ENCODE measurements at places on chromosomes 2 and 18.

DNA sequence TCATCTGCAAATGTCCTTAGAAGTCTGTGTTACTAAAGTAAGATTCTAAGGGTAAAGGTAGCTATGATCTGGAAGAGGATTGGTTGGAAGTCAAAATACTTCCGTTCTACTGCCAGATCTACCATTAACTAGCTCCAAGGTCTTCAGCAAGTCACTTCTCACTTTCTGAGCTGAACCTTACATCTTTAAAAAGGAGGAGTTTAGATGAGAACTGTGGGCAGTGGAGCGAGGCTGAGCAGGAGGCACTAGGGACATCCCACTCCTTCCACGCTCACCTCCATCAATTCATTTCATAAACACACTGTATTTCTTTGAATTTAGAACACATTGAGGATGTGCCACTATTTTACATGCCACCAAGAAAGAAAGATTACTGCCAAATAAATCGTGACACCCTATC is 143.0 kb downstream of the ABCA12 start:
- no peak for DNase-seq

DNA sequence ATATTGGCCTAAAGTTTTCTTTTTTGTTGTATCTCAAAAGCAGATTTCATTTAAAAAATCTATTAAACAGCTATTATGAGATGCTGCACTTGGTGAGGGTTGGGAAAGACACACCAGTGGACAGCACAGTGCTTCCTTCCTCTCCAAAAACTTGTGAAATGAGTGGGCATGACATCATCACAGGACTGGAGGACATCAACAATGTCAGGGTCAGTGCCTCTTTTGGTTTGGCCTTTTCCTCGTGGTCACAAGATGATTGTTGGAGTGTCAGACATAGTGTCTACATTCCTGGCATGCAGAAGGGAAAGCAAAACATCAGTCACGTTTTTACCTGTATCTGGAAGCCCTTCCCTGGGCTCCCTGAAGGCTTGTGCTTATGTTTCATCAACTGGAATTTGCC is 49.6 kb downstream of the IL1R2 start:
- no peak for DNase-seq

DNA sequence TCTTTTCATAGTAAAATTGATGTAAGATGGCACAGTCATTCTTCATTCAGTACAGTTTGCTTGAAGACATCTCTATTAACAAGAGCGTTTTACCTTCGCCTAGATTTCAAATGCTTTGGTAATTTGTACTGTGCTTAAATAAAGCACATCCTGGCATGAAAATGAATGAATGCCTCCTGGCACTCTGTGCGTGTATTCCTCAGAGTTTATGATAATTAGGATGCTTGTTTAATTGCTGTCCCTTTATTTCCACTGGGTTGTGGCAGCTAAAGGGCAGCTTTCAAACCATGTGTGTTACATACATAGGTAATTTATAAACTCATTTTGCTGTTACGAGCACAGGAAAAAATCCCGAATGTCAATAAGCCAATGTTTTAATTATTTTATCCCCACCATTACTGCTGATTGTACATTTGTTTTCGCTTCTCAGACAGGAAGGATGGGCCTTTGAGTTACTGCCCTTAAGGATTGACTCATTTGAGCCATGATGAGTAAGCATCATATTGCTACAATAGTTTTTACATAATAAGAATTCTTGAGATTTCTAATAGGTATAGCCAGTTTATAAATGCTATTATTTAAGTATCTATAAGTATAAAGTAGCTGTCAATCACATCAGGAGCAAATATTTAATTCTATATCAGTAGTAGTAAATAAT is 516.5 kb downstream of the XIRP2 start:
- no peak for DNase-seq

GRCh38 chr18:48023334-48024008 is 93.0 kb upstream of the SMAD2 start:
- DNase-seq, result no peak

DNA sequence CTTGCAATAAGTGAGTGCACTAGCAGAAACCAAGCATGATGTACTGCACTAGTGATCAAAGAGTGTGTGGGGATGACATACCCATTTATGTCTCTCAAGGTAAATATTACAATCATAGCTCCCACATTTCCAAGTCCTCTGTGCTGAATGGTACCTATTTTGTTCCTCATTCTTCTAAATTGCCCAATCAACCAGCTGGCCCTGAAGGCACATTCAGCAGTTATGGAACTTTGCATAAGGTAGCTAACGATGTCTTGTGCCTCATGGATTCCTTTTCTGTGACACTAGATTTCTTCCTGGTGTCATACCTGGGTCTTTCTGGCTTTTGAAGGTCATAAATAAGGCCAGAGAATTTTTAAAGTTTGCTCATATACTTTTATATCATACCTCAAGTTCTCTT is 963.0 kb downstream of the SLC4A3 start:
- no peak for DNase-seq

DNA sequence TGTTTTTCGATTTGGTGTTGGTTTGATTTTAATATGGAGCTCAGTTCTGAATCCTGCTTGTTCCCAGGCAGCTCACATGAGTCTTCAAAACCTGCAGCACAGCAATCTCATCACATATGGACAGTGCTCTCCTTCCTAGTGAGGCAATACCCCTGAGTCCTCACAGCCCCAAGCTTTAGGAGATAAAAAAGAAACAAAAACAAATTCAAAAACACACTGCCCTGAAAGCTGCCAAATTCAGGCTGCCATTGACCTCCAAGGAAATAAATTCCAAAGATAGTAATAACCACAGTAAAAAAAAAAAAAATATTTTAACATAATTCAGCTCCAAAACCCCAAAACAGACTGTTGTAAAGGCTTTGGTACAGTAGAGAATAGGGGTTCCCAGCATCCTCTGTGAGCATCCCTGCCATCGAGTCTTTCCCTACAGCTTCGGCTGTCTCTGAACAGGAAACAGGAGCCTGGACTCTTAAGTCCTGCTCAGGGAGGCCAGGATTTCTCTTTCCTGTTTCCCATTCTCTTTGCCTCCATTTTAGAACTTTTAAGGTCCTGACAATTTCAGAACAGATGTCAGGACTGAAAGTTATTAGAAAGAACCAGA is 14.7 kb upstream of the SP3 start:
- DNase-seq, result no peak

DNA sequence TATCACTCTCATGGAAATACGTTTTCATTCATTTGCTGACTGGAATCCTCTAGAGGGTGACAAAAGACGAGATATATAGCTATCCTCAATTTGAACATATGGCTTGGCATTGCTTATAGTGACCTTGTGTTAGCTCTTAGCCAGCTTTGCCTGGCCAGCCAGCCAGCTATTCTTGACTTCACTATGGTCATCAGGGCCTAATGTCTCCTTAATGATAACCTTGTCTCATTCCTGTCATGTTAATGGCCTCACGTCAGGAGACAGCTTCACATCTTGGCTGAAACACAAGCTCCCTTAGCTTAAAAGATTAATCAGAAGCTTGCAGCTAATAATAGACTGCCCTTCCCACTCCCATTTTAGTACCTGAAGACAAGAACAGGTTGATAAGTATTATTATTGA is 1517.5 kb upstream of the PIK3C3 start:
- DNase-seq, result no peak

GRCh38 chr2:37779139-37779538 is 107.7 kb upstream of the CDC42EP3 start:
- DNase-seq, result no peak

GRCh38 chr2:174802459-174802858 is 38.2 kb upstream of the CHRNA1 start:
- no peak for DNase-seq

GRCh38 chr2:211248841-211249240 is 692.4 kb downstream of the CPS1 start:
- no peak for DNase-seq

GRCh38 chr18:57843386-57843785 is 40.3 kb upstream of the ATP8B1 start:
- DNase-seq, result no peak

- no peak for DNase-seq
Measured at GRCh38 chr2:26522751-26523171, 44.8 kb upstream of the OTOF start.

GRCh38 chr18:5510135-5510846 is 33.5 kb downstream of the EPB41L3 start:
- no peak for DNase-seq

DNA sequence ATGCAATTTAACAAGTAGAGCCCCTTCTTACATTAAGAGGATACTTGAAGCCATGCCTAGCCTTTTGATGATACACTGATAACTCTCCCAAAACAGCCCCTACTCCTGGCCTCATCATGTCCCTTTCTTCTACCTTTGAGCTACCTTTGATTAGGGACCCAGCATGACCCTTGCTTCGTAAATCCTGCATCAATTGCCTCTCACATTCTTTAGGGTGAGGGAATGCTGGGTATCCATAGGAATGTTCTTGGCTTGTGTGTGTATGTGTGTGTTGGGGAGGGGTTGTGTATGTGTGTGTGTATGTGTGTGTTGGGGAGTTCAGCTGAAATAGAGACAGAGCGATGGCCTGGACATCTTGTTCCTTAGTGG is 5.3 kb upstream of the KRCC1 start:
- DNase-seq, result no peak

GRCh38 chr18:33710269-33710668 is 132.2 kb downstream of the ASXL3 start:
- no peak for DNase-seq

DNA sequence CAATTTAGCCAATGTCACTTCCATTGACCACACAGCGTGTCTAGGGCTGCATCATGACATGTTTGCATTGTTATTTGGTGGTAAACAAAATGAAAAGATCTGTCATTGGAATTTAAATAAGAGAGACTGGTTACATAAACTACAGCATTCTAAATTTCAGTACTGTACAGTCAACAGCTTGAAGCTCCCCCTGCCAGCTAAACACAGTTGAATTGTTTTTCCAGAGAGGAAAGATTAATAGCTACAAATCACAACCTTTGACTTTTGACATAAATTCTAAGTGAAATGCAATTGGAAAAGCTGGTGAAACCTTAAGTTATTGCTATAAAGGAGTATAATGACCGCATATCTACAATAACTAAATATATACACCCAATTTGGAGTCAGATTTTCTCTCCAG is 1600.0 kb upstream of the ACVR2A start:
- no peak for DNase-seq

GRCh38 chr2:239114119-239114581 is 266.3 kb downstream of the TWIST2 start:
- no peak for DNase-seq

DNA sequence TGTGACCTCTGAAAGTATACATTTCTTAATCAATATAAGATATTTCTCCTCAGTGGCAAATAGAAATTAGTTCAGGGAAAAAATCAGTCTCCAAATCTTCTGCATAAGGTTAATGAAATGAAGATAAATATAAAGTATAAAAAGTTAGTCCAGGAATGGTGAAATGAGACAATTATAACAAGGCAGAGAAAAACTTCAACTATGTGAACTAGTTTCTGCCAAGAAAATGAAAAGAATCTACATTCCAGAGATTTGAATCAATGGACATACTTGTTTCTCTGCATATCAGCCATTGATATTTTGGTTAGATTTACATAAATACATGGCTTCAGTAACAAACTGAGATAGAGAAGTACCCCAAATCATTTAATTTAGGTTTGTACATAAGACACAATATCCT is 249.0 kb downstream of the EXOC6B start:
- no peak for DNase-seq

DNA sequence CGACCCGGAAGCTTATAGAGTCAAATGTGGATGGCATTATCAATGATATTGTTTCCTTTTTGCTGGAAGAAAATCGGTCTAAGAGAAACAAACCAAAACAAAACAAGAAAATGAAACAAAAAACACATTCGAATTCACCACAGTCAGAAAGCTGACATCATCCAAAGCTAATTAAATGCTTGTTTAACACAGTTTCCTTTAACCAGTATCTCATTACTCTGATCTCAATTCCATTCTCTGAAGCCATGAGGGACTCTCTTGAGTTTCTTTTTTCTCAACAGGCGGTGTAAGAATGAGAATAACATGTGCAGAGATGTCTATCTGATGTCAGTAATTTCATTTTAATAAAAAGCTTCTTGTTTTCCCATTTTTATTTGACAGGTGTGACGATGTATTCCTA is 1448.3 kb upstream of the DDX18 start:
- DNase-seq, result no peak

GRCh38 chr2:104976603-104977120 is 61.2 kb upstream of the MRPS9 start:
- DNase-seq, result no peak

Measured in T follicular helper cell (primary cell).